CD4-positive, alpha-beta T cell treated with Interleukin-15 for 1 hour (primary cell): ENCODE measurements at places on chromosomes 2 and 18.

GRCh38 chr2:154882725-154883124, 184.2 kb downstream of the KCNJ3 start:
- DNase-seq, result no peak

DNA sequence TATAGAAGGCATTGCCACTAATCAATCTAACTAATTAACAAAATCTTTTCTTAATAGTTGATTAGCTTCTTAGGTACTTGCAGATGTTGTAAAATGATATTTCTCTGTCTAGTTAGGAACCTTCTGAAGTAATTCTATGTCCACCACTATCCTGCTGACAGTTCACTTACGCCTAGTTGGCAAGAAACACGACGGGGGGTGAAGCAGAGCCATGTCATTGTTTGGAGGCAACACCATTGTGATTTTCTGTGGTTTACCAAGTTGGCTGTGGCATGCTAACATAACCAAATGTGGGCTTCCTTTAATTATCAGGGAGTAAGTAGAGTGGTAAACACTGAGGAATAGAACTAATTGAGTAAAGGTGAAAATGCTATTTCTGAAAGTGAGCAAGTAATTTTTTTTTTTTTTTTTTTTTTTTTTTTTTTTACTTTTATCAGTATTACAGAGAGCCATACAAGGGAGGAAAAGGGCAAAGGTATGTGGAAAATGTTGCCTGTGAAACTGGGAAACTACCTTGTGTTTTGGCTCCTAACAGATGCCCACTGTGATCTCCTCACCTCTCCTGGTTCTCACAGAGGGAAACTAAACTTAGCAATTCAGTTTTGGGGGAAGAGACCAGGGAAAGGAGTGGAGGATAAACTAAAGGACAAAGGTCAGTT, 126.8 kb downstream of the MEIS1 start:
- DNase-seq, result no peak

GRCh38 chr2:132747046-132747445, 77.0 kb upstream of the LYPD1 start:
- no peak for DNase-seq

DNA sequence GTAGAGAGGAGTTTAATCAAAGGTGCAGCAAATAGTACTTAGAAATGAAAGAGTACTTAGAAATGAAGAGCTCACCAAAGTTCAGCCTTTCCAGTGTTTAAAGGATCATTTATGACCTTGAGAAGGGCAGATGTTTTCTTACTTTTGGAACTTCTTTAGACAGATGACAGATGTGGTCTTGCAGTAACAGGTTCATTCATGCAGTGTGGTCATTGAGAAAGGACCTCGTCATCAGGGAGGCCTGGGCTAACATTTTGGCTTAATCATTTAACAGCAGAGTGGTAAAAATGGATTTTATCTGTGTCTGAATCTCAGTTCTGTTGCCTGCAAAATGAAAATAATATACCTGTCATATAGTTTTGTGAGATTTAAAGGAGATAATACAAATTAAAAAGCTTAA, 75.1 kb upstream of the NT5C1B start:
- no peak for DNase-seq

- no peak for DNase-seq
Measured at GRCh38 chr18:58348951-58349350, 279.9 kb downstream of the ALPK2 start.

- no peak for DNase-seq
Measured at GRCh38 chr18:34929336-34929780, 111.9 kb upstream of the MAPRE2 start.

DNA sequence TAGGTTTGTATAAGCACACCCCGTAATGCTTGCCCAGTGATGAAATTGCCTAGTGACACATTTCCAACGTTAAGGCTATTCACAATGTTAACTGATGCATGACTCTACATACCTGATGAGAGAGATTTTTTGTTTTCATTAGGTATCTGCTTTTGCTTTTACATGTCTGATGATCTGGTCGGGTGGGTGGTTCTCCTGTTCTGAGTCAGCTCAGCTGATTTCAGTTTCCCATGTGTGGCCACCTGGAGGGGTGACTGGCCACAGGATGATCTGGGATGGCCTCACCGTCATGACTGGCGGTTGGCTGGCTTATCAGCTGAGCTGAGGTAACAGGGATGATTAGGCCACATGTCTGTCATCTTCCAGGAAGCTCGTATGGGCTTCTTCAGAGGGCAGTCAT, 33.8 kb upstream of the ACYP2 start:
- DNase-seq, result no peak

DNA sequence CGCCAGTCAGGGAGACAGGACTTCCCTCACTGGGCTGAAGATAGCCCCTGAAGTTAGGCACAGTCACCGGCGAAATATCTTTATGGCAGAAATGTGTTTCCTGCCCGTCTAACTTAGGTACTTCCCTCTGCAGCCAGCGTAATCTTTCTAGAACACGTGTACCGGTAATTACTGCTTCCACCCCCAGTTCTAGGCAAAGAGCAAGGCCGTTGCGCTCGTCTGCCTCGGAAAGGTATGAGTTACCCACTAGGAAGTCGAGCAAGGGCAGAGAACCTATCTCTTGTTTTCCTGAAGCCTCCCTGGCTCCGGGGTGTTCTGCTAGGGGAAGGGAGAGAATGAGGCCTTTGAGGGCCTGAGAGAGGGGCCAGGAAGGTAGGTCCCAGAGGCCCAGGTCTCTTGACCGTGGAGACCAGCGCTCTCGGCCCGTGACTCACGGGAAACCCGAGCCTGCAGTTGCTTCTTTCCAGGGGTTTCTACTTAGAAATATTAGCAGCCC, 70.0 kb downstream of the TWSG1 start:
- DNase-seq, result peak; percentile 43

DNA sequence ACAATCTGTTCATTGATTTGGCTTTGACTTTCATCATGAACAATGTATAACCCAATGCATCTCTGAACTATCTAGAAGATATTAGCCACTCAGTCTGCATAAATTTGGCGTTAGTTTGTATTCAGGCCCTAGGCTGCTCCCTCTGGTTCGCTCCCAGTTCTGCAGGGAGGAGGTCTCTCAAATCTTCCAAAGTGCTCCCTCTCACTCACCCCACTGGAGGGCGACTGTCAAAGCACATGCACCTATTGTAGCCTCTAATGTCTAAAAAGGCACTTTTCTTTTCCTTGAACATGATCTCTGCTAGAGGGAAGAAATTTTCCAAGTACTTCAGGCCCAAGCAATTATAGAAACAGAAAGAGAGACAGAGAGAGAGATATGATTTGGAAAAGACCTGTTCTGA, 291.5 kb downstream of the TDRD15 start:
- DNase-seq, result no peak

GRCh38 chr2:42913280-42913878, 121.0 kb upstream of the HAAO start:
- no peak for DNase-seq

- peak; percentile 39 for DNase-seq
Measured at GRCh38 chr2:230902180-230902899, 22.7 kb downstream of the GPR55 start.

DNA sequence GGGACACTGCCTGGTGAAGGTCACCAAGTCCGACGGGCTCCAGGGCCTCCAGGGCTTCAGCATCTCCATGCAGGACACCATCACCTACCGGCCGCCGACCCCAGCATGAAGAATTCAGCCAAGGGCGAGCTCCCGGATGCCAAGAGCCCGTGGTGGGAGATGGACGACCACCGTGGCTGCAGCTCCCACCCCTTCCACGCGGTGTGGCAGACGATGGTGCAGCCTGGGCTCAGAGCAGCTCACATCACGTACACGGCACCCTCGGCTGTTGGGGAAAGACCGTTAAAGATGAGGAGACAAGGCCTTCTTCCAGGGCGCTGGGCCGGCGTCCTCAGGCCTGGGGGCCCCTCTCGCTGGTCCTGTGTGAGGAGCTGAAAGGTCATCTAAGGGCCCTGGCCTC, 31.2 kb upstream of the ADNP2 start:
- DNase-seq, result no peak

- DNase-seq, result no peak
Measured at GRCh38 chr18:13451213-13451540, 232.6 kb downstream of the LDLRAD4 start.

- DNase-seq, result no peak
Measured at GRCh38 chr18:74651327-74652128, 53.9 kb downstream of the ZNF407 start.

DNA sequence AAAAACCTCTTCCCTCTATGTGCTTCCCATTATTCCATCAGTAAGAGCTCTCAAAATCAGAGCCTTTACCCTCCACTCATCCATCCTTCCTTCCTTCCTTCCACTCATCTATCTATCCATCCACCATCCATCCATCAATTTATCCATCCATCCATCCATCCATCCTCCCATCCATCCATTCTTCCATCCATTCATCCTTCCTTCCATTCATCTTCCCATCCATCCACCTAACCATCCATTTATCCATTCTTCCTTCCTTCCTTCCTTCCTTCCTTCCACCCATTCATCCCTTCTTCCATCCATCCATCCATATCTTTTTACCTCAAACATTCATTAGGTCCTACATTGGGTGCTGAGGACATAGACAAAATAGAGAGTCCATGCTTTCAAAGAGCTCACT, 19.4 kb upstream of the KCNF1 start:
- no peak for DNase-seq

GRCh38 chr2:36147670-36148390, 207.7 kb upstream of the CRIM1 start:
- no peak for DNase-seq

GRCh38 chr2:2698182-2699120, 367.4 kb upstream of the MYT1L start:
- DNase-seq, result no peak

GRCh38 chr2:138677221-138677620, 103.0 kb downstream of the NXPH2 start:
- DNase-seq, result no peak

GRCh38 chr2:54704688-54705605, 18.5 kb upstream of the EML6 start:
- DNase-seq, result no peak

DNA sequence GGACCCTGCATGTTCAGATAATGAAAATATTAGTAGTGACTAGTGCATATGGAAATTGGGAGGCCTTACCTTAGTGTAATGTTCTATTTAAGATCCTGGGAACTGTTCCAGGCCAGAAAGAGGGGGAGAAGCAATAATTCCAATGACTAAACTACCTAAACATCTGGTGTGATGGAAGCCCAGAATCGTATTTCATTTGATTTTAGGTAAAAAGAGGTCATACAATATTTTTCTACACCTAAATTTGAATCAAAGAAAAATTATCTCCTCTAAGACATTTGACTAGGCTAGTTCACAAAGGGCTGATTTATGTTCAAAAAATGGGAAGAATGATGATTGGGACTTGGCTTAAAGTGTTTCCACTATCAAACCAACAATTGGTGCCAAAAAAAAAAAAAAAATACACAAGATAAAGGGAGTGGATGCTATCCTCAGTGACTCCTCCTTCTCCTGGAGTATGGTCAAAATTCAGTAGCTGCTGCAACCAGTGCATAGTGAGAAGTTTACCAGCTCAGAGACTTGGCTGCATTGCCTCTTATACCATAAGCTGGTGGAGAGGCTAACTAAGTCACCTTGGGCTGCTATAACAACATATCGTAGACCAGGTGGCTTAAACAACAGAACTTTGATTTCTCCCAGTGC, 1038.3 kb upstream of the ACVR2A start:
- no peak for DNase-seq

GRCh38 chr2:45145073-45145899, 136.0 kb upstream of the SIX2 start:
- DNase-seq, result no peak

- DNase-seq, result no peak
Measured at GRCh38 chr2:134420259-134420658, 166.4 kb downstream of the MGAT5 start.

DNA sequence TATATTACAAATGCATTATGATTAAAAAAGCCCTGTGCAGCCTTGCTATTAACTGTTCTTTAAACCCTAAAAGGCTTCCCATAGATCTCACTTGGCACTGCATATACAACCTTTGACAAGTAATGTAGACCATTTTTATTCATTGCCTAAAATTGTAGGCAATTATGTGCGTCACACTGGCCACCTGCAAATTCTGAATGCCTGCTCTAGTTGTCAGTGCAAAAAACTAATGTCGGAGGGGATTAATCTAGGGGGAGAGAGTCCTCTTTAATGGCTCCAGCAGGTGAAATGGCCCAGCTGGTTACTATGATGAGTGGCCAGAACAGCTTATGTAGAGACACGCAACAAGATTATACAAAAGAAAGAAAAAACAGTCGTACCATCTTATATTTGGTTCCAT, 123.2 kb downstream of the OLA1 start:
- no peak for DNase-seq
